ENCODE measurements at places on chromosomes 16 and 17. TPM values are rescaled to one million over a fixed set of nuclear protein-coding genes. Genes with fewer than 3 reads are reported as not detected.
A peak's percentile ranks its signal among the peaks of the same experiment; 100 is the strongest.

GRCh38 chr17:4438162-4438944 is 4.6 kb downstream of the SPNS3 start:
- no peak for DNase-seq

DNA sequence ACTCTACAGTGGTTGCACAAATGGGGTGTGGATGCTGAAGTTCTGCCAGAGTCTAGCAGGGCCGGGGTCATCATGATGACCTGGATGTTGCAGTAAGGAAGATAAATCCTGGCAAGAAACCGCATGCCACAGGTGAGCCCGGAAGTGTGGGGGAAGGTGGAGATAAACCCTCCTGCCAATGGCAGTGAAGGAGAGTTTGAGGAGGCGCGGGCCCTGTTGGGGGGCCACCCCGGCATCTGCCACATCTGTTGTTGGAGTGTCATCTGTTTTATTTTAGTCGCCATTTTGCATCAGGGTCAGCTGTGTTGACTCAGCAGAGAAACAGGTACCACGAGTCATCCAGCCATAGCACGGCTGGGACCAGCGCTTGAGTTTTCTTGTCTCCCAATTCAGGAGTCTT is 173.8 kb upstream of the CHMP6 start:
- DNase-seq, result no peak

GRCh38 chr17:81393684-81394376 is 1.4 kb upstream of the BAHCC1 start:
- DNase-seq, result peak; percentile 100

DNA sequence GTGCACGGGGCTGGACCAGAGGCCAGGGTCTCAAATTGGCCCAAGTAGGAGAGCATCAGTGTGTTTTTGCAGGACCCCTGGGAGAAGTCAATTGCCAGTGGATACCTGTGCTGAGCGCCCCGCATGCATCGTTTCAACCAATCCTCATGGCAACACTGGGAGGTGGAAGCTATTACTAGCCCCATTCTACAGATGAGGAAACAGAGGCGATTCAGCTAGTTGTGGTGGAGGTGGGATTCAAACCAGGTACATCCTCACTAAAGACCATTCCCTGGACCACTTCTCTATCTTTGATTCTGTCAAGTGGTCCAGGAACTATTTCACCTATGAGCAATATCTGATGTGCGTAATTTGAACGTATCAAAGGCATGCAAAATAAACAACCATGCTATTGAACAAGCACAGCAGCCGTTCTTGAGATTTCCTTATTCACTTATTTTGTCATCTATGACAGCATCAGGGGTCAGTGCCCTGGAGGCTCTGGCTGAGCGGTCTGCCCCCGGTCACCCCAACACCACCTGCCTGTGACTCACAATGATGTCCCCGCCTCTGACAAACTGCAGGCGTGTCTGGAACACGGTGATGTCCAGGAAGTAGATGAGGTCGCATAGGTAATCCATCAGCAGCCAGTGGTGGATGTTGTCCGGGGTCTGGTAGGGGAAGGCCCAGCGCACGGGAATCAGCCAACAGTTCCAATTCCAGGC is 54.0 kb downstream of the CNGB1 start:
- DNase-seq, result no peak

- DNase-seq, result no peak
Measured at GRCh38 chr17:62854098-62854680, 46.1 kb upstream of the MARCHF10 start.

DNA sequence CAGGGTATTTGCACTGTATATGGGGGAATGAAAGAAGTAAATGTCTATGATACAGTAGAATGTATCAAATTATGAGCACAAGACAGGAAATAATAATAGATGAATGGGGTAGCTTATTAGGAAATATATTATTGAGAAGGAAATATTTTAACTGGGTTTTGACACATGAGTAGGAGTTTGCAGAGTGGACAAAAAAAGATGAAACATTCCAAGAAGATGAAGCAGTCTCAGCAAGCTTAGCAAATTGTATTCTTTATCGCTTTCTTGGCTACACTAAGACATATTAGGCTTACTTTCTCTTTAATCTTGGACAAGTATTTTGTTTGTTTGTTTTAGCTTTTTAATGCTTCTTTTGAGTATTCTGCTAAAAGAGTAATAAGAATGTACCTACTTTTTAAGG is 1.3 kb upstream of the KRTAP4-9 start:
- DNase-seq, result no peak

- no peak for DNase-seq
Measured at GRCh38 chr17:62188713-62189112, 123.6 kb upstream of the MED13 start.

Gene SEBOX
- total RNA-seq, result not detected

Gene MT3
- not detected for total RNA-seq

Gene CX3CL1
- total RNA-seq, result 30.2 TPM

Gene C16orf54
- 1.2 TPM for total RNA-seq

Gene EVPLL
- 1.6 TPM for total RNA-seq

Gene DHX8
- 52.9 TPM for total RNA-seq

Gene CBX2
- 2.0 TPM for total RNA-seq

Data from prostate gland (tissue), 2 donors.